ENCODE measurements at places on chromosomes 6 and 20.

DNA sequence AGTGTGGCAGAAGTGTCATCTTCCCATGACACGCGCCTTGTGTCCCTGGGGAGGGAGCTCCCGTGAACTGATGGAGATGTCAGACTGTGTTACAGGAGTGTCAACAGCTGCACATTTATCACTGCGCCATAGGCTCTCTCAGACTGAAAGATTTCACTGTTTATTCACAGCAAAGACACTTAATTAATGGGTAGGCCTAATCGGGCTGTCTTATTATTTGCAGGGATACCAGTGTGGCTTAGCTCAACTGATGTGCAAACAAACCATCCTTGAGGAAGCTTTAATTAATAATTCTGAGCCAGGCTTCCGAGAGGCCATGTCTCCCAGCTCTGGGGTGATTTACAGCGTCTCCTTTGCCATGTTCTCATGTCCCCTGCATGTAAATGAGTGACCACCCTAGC is 771.0 kb downstream of the QKI start:
- no peak for DNase-seq

- DNase-seq, result no peak
These were observed 90.4 kb downstream of the CARMIL1 start for GRCh38 chr6:25369433-25370177.

GRCh38 chr6:133995296-133995695 is 42.3 kb downstream of the TBPL1 start:
- DNase-seq, result no peak

GRCh38 chr20:17808782-17809181 is 109.0 kb downstream of the BANF2 start:
- DNase-seq, result no peak

DNA sequence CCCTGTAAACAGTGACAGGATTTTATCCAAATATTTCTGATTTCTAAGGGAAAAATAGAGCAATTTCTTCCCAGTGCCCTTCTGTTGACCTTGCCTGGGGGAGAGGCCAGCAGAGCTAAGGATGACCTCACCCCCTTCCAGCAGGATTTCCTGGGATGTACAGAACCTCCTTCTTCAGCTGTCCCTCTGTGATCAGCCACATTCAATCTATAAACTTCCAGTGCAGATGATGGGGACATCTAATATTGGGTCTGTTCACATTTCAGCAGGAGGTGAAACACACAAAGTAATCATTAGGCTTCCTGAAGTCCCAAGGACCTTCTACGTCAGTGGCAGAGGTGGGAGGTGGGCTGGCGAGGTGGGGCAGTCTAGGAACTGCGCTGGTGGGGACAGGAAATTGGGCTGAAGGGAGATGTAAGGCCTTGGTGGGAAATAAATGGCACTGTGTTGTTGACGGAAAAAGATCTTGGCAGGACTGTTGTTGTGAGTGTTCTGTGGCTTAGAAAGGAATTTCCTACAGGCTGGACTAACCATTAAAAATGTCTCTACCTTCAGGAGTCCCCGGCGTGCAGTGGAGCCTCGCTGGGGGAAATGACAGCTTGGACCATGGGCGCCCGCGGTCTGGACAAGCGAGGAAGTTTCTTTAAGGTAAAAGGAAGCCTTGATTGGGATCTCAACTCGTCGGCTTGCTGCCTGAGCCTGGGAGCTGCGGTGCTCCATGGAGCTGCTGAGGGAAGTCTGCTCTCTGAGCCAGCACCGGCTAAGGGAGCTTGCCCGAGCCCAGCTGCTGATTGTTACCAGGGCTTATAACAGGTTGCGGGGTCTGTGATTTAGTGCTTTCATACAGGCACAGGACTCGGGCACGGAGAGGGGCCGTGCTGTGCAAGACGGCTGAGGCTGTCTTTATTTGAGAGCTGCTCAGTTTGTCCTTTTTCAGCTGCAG is 127.9 kb upstream of the NAA20 start:
- peak; percentile 70 for DNase-seq

GRCh38 chr6:28563430-28564095 is 37.9 kb downstream of the GPX5 start:
- no peak for DNase-seq

- no peak for DNase-seq
These were observed 812 bp downstream of the MYMX start for GRCh38 chr6:44217332-44218143.

- no peak for DNase-seq
These were observed 25.7 kb downstream of the SNX3 start for GRCh38 chr6:108235127-108235526.

- DNase-seq, result no peak
These were observed 14.6 kb upstream of the TP53TG5 start for GRCh38 chr20:45392733-45393132.

- no peak for DNase-seq
These were observed 117.5 kb upstream of the KCNK16 start for GRCh38 chr6:39440039-39440426.

- no peak for DNase-seq
These were observed 25.4 kb upstream of the HLA-E start for GRCh38 chr6:30463651-30464618.

GRCh38 chr6:73675466-73676098 is 20.4 kb upstream of the CD109 start:
- peak; percentile 85 for DNase-seq

GRCh38 chr6:134707342-134708031 is 242.4 kb downstream of the ALDH8A1 start:
- DNase-seq, result no peak

- no peak for DNase-seq
These were observed 145.5 kb upstream of the STMND1 start for GRCh38 chr6:16956361-16956760.

- DNase-seq, result no peak
These were observed 1.7 kb downstream of the COL11A2 start for GRCh38 chr6:33190504-33191107.

DNA sequence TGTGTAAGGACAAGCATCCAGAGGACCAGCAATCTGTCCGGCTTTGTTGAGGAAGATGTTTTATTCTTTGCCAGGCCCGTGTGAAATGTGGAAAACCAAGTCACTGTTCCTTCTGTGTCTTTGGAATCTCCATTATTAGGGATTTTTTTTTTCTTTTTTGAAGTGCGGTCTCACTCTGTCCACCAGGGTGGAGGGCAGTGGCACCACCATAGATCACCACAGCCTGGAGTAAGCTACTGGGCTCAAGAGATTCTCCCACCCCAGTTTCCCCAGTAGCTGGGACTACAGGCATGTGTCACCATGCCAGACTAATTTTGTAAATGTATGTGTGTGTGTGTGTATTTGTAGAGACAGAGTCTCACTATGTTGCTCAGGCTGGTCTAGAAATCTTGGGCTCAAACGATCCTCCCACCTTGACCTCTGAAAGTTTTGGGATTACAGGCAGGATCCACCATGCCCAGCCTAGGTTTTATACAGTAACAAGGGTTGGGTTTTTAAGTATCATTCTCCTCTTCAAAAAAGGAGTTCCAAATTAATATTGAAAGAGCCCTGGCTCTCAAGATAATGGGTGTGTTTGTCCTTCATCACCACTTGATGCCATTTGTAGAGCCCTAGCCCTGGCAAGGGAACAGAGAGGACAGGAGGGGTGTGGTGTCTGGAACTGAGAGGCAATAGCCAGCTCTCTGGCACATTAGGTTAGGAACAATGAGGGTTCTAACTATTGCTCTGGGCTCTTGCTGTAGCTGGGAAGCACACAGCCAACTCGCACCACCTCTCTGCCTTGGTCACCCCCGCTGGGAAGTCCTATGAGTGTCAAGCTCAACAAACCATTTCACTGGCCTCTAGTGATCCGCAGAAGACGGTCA is 3.1 kb downstream of the LAMP5 start:
- no peak for DNase-seq

- DNase-seq, result no peak
These were observed 76.9 kb downstream of the PRL start for GRCh38 chr6:22219925-22220324.

DNA sequence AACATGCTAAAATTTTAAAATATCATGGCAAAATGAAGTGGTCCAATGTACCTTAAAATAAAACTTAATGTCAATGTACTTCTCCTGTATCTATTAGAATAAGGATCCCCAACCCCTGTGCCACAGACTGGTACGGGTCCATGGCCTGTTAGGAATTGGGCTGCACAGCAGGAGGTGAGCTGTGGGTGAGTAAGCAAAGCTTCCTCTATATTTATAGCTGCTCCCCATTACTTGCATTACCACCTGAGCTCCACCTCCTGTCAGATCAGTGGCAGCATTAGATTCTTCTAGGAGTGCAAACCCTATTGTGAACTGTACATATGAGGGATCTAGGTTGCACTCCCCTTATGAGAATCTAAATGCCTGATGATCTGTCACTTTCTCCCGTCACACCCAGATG is 86.0 kb downstream of the SLC16A10 start:
- no peak for DNase-seq

GRCh38 chr20:34254979-34255378 is 13.8 kb downstream of the ASIP start:
- DNase-seq, result no peak

- DNase-seq, result no peak
These were observed 334.1 kb downstream of the NRN1 start for GRCh38 chr6:5672581-5673011.

GRCh38 chr6:13662651-13663334 is 47.7 kb downstream of the NOL7 start:
- DNase-seq, result no peak

- DNase-seq, result no peak
These were observed 45.2 kb upstream of the CTAGE9 start for GRCh38 chr6:131756039-131756438.

GRCh38 chr20:46648903-46649649 is 2.2 kb downstream of the SLC13A3 start:
- no peak for DNase-seq

- DNase-seq, result no peak
These were observed 50.8 kb downstream of the RPF2 start for GRCh38 chr6:111032484-111033140.

- no peak for DNase-seq
These were observed 3.2 kb downstream of the IYD start for GRCh38 chr6:150372051-150372450.

GRCh38 chr6:1066449-1067090 is 245.3 kb upstream of the FOXQ1 start:
- DNase-seq, result no peak

DNA sequence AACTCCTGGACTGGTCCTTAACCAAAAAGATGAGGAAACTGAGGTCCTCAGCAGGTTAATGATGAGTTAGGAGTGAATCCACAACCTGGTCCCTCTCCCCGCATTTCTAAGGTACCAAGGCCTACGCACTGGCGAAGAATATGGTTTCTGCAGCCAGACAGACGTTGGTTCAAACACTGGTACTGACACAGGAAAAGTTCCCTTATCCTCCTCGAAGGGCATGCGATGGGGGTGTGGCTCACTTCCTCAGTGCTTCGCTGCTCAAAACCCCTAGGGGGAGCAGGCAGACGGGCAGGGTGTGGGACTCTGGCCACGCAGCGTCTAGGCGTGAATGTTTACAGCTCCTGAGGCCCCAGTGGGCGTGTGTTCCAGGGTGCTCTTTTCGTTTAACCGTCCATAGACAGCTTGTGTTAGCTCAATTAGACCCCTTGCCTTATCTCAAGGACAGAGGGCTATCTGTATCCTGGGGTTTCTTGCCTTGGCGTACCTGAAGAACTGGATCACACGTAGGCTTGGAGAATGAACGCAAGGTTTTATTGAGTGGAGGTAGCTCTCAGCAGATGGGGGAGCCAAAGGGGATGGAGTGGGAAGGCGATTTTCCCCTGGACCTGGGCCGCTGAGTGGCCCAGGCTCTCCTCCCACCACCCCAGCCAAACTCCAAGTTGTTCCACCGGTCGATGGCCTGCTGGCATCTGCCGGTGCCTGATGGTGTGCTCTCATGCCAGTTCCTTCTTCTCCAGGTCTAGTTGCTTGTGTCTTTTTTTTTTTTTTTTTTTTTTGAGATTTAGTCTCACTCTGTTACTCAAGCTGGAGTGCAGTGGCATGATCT is 31.8 kb upstream of the PTPN1 start:
- peak; percentile 77 for DNase-seq

DNA sequence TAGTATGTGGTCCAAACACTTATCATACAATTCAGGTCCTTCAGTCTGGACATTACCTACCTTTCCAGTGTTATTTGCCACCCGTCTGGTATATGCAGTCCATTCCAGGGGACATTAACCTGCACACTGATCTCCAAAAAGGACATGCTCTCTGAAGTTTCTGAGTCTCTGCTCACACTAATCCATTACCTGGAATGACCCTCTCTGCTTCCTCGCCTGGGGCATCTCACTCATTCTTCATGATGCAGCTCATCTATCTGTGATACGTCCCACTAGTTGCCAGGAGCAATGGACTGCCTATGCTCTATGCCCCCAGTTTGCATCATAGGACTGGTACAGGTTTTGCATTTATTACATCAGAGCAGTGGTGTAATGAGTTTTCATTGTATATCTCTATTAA is 5.9 kb upstream of the TUBB2B start:
- no peak for DNase-seq

GRCh38 chr6:158654498-158654897 is 4.6 kb downstream of the SYTL3 start:
- peak; percentile 87 for DNase-seq

DNA sequence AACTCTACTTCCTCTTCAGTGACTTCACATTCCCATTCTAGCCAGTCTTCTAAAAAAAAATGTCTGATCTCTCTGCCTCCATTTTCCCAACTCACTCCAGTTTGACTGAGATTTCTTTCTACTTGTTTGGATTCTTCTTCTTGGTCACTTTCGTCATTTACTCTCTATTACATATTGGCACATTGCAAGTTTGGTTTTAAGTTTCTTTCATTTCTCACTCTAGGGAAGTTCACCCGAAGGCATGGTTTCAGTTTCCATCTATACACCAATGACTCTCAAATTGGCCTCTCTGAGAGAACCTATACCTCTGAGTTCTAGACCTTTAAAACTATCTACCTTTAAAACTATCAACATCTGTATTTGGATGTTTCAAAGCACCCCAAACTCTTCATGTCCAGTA is 51.3 kb downstream of the CD109 start:
- no peak for DNase-seq

- no peak for DNase-seq
These were observed 195.5 kb downstream of the RIMS1 start for GRCh38 chr6:72081871-72082270.

- DNase-seq, result peak; percentile 32
These were observed 15.8 kb downstream of the NPEPL1 start for GRCh38 chr20:58708246-58708931.

GRCh38 chr20:62753626-62754025 is 42.6 kb upstream of the MRGBP start:
- DNase-seq, result no peak

All from right atrium auricular region (tissue), 2 donors.